ENCODE measurements at places on chromosomes 12 and 14. TPM values are rescaled to one million over a fixed set of nuclear protein-coding genes. Genes with fewer than 3 reads are reported as not detected.
A peak's percentile ranks its signal among the peaks of the same experiment; 100 is the strongest.

- DNase-seq, result no peak
Observed at GRCh38 chr12:49566361-49566760, 1.6 kb downstream of the MCRS1 start.

- no peak for DNase-seq
Observed at GRCh38 chr12:12508612-12509011, 54.1 kb downstream of the DUSP16 start.

GRCh38 chr14:76227450-76228050 lies 75.8 kb downstream of the GPATCH2L start:
- no peak for DNase-seq

DNA sequence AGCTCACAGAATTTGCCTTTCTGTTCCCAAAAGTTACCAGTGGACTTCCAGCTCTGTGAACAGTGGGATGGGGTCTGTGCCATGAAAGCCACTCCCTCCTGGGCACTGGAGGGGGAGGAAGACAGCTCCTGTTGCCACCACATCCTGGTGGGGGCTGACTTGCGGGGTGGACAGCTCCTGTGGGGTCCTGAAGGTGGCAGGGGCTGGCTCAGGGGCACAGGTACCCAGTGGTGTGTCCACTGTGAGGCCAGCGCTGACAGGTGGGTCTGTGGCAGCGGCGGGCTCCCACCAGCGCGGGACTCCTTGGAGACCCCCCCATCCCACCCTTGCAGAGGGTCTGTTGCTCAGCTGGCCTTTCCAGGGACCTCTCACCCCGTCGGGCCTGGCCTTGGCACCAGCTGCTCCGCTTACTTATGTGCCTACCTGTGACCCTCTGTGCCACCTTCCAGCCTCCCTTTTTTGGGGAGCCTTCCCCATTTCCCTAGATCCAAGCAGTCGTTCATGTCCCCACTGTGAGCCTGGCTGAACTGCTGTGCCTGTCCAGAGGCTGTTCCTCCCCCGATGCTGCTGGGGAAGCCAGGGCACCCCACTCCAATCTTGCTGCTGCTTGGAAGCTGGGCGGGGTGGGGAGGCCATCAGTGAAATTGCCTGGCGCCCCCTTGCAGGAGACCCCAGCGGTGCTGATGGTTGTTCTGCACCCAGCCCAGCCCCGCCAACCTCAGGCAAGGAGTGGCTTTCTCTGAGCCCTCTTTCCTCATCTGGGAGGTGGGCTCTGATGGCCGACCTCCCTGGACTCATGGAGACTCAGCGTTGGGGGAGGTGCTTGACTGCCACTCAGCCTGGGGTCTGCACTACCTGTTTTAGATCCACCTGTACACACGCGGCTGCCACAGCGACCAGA lies 2.2 kb downstream of the TEDC1 start:
- peak; percentile 27 for DNase-seq

DNA sequence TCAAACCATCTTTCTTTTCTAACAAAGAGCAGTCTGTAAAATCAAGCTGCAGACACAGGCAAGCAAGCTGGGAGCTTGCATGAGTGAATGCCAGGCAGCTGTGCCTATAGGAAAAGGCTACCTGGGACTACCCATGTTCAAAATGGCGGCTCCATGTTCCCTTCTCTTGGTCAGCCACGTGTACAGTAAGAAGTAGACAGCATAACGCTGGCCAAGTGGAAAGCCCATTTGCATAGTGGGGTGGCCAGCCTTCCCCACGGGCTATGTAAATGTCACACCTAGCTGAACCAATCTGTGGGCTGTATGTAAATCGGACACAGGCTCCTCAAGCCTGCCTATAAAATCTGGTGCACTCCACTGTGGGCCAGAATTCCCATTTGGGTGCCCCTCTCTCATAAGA lies 117.1 kb downstream of the SYT10 start:
- DNase-seq, result no peak

DNA sequence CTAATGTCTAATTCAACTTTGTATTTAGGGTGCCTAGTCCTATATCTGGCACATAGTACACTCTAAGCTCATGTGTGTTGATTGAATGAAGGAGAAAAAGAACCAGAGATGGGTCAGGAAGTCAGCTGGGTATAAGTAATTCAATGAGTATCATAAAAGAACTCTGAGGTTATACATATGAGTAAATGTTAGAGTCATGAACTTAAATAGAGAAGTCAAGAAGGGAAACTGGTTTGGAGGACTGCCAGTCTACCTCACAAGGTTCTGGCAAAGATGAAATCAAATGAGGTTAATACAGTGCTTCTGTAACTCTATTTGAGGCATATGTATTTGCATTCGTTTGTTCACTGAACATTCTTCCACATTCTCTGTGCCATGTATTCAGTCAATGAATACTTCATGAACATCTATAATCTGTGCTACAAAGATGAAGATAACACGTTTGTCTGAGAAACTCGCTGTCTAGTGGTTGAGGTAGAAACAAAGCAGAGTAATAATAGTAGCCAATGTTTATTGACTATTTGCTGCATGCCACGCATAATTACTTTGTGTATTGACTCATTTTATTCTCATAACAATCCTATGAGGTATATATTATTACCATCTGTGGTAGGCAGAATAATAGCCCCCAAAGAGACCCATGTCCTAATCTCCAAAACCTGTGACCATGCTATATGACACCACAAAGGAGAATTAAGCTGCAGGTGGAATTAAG lies 88.9 kb downstream of the PTGER2 start:
- peak; percentile 18 for DNase-seq

- DNase-seq, result no peak
Observed at GRCh38 chr14:54768501-54769129, 134.0 kb downstream of the GCH1 start.

DNA sequence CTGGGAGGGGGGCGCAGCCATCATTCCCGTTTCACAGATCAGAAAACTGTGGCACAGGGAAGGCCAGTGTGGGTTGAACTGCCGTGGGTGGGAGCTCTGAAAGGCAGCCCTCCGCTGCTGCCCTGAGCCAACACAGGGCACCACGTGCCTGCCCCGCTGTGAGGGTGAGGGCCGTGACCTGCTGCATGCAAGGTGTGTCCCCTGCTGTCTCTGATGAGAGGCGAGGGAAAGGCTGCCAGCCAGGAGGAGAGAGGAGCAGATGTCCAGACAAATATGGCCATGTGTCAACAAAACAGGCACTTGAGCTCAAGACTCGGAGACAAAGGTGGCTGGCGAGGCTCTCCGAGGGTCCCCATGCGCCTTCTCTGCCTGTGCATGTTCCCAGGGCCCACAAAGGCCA lies 108.8 kb downstream of the RBM19 start:
- DNase-seq, result no peak

- no peak for DNase-seq
Observed at GRCh38 chr12:53430116-53430515, 6.5 kb downstream of the AMHR2 start.

- DNase-seq, result no peak
Observed at GRCh38 chr12:3083241-3083920, 6.2 kb downstream of the TSPAN9 start.

- no peak for DNase-seq
Observed at GRCh38 chr12:56010111-56010570, 10.7 kb upstream of the IKZF4 start.

DNA sequence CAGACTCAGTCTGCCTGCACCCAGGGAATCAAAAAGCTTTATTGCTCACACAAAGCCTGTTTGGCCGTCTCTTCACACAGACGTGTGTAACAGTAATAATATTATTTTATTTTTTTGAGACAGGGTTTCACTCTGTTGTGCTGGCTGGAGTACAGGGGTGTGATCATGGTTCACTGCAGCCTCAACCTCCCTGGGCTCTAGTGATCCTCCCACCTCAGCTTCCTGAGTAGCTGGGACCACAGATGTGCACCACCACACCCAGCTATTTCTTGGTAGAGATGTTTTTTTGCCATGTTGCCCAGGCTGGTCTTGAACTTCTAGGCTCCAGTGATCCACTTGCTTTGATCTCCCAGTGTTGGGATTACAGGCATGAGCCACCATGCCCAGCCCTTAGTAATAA lies 88.4 kb upstream of the DCD start:
- DNase-seq, result no peak

DNA sequence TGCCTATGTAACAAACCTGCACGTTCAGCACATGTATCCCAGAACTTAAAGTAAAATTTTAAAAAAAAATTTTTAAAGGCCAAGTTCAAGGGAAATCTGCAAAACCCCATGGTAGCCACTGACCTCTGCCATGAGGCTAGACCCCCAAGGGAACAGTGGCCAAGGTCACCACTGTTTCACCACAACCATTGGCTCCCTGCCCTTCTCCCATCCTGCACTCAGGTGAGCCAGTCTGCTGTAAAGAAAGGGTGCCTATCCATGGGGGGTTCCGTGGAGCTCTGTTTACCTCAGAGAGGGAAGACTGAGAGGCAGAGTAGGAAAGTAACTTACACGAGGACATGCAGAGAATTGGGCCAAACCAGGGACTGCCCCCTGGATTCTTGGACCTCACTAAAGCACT lies 38.6 kb downstream of the VWF start:
- no peak for DNase-seq

DNA sequence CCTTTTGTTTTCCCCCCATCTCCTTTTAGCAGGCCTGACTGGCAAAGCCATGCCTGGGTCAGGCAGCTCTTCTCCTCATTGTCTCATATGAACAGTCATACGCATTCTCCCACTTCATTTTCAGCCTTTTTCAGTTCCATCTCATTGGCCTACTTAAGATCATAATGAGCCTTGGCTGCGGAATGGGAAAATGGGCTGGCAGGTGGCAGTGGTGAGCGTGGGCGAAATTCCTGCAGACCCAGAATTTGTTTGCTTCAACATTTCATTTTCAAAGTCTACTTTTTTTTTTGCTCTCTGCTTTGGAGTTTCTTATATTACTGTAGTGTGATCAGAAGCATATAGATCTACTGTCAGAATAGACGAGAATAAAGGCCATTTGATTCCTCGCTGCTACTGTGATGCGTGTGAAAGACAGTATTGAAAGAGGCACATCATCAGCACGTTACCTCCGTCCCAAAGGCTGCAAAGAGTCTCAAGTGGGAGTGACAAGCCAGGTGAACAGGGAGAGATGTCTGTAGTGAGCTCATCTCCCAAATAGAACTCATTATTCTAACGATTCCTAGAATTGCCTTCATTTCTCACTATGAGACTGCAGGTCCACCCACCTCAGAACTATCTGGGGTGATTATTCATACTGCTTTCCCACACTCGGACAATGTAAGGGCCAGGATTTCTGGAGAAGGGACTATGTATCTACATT lies 73.7 kb downstream of the TBK1 start:
- DNase-seq, result no peak

GRCh38 chr12:77679686-77680085 lies 151.0 kb upstream of the NAV3 start:
- DNase-seq, result no peak

DNA sequence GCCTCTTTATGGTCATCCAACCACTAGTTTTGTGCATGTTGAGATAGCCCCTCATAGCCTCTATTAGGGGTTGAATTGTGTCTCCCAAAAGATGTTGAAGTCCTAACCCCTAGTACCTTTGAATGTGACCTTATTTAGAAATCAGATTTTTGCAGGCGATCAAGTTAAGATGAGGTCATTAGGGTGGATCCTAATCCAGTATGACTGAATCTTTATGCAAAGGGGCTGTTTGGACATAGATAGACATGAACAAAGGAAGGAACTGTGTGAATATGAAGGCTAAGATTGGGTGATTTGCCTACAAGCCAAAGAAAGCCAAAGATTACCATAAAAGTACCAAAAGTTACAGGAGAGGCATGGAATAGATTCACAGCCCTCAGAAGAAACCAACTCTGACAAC lies 209.6 kb downstream of the NUAK1 start:
- no peak for DNase-seq

DNA sequence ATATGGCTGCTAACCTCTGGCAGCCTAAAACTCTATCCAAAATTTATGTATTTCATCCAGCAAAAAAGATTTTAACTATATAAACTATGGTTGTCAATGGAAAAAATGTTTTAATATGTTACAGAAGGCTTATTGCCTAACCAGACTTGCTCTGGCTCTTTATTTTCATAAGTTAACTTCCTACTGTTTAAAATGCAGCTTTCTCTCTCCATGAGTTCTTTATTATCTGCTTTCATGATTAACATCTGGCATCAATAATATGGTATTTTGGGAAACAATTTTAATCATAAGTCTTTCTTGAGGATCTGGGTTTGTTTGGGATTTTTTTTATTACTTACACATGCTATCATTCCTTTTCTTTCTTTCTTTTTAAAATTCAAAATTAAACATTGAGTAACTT lies 20.5 kb downstream of the KERA start:
- peak; percentile 27 for DNase-seq

- no peak for DNase-seq
Observed at GRCh38 chr14:77231721-77232120, 39.3 kb downstream of the NGB start.

DNA sequence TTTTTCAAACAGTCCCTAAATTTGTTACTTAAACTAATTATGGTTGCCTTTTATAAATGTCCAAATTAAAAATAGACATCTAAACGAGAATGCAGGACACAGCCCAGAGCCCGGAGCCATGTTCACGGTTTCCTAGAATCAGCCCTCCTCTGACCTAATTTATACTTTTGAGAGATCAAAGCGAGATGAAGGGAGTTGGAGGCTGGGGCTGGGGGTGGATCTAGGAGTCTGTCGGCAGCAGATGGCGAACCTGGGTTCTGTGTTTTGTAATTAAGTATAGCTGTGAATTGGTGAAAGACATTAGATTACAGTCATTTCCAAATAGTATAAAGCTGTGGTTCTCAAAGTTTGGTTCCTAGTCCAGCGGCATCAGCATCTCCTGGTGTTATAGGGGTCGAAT lies 210.1 kb downstream of the SLC41A2 start:
- no peak for DNase-seq

GRCh38 chr12:6140651-6141447 lies 16.4 kb upstream of the VWF start:
- DNase-seq, result peak; percentile 55

- no peak for DNase-seq
Observed at GRCh38 chr12:38711054-38711453, 194.3 kb downstream of the CPNE8 start.

Gene WDR20
- 25.5 TPM for total RNA-seq

Gene SPTB
- not detected for total RNA-seq

Gene TSHR
- total RNA-seq, result not detected

Gene FSCB
- 0.18 TPM for total RNA-seq

Gene HOXC12
- total RNA-seq, result not detected

Gene LRRC43
- total RNA-seq, result not detected

Gene PRR4
- total RNA-seq, result not detected

Gene OSBPL8
- total RNA-seq, result 31.3 TPM

Gene LHX5
- 0.29 TPM for total RNA-seq

Gene SERPINA9
- total RNA-seq, result not detected

Gene DNAH10
- total RNA-seq, result under 0.01 TPM

Gene DHRS4
- total RNA-seq, result 114 TPM

Gene CKAP4
- 71.0 TPM for total RNA-seq

Gene MYO1H
- not detected for total RNA-seq

Gene IAPP
- total RNA-seq, result not detected

Gene AQP6
- total RNA-seq, result not detected
